ENCODE measurements at places on chromosomes 3 and 15.

DNA sequence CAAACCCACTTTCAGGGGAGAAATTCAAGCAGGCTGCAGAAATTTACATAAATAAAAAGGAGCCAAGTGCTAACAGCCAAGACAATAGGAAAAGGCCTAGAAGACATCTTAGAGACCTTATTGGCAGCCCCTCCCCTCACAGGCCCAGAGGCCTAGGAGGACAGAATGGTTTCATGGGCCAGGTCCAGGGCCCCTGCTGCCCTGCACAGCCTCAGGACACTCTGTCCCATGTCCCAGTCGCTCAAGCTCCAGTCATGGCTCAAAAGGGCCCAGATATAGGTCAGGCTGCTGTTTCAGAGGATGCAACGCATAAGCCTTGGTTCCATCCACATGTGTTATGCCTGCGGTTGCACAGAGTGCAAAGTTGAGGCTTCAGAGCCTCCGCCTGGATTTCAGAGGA, 55.8 kb downstream of the SLC41A3 start:
- 0 out of 2 replicates have a peak, but pooled peaks cover 3% of the 10 kb centered on the region for H3K36me3 ChIP-seq
- H3K4me3 ChIP-seq, result no peak overlapping the region
- H3K27me3 ChIP-seq, result no peaks in the 10 kb centered on the region

GRCh38 chr3:153008226-153008625, 153.8 kb upstream of the RAP2B start:
- H3K27ac ChIP-seq, result no peak overlapping the region
- no peak for DNase-seq
- H3K4me1 ChIP-seq, result no peaks in the 10 kb centered on the region
- H3K27me3 ChIP-seq, result no peaks in the 10 kb centered on the region
- no peak overlapping the region for H3K4me3 ChIP-seq
- H3K36me3 ChIP-seq, result no peaks in the 10 kb centered on the region

- DNase-seq, result no peak
- H3K4me3 ChIP-seq, result no peak overlapping the region
- H3K27me3 ChIP-seq, result no peaks in the 10 kb centered on the region
- peaks cover 41% of the 10 kb centered on the region for H3K4me1 ChIP-seq
- no peaks in the 10 kb centered on the region for H3K36me3 ChIP-seq
- no peak overlapping the region for H3K27ac ChIP-seq
These were observed 385.4 kb downstream of the PTPRG start for GRCh38 chr3:61946570-61947324.

- H3K27me3 ChIP-seq, result no peaks in the 10 kb centered on the region
- no peaks in the 10 kb centered on the region for H3K36me3 ChIP-seq
- no peak for DNase-seq
- no peak overlapping the region for H3K27ac ChIP-seq
- H3K4me1 ChIP-seq, result no peaks in the 10 kb centered on the region
These were observed 12.4 kb downstream of the SPATA16 start for GRCh38 chr3:173128633-173129032.
